ENCODE measurements at places on chromosomes 5 and 9.

DNA sequence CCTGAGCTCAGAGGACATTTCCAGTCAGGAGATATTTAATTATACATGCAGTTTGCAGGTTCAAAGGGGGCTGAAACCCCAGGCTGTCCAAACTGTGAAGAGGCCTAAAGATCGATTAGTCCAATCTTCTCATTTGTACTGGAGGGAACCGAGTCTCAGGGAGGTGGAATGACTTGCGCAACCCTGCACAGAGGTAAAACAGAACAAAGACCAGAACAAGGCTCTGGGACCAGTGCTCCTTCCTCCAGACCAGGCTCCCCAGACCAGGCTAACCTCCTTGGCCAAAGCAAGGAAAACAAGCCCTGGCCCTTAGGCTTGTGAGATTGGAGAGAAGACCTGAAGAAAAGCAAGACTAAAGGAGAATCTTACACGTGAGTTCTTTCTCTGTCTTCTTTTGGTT lies 120.8 kb downstream of the ENC1 start:
- no peak for DNase-seq

DNA sequence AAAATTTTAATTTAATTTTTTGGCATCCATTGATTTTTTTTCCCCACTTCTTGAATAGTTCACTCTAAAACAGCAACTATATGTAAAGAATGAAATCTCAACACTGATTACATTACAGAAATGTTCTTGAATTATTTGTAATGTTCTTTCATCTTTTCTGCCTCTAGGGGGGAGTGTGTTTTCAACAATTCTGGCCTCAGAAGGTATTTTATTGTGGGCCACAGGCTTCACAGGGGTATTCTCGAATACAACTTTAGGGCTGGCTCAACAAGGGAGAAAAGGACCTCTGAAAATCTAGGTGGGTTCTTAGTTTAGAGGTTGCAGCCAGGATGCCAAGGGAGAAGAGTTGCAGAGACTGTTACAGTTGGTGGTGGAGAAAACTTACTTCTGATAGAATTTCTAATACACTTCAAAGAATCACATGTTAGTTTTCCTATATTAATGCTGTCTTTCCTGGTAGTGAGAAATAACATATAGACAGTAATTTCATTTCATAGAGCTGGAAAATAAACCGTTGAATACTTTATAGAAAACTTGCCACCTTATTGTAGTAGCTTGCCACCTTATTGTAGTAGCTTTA lies 3.6 kb upstream of the NPR3 start:
- no peak for DNase-seq

- DNase-seq = no peak
Measured at GRCh38 chr5:146327257-146327870, 11.3 kb upstream of the POU4F3 start.

DNA sequence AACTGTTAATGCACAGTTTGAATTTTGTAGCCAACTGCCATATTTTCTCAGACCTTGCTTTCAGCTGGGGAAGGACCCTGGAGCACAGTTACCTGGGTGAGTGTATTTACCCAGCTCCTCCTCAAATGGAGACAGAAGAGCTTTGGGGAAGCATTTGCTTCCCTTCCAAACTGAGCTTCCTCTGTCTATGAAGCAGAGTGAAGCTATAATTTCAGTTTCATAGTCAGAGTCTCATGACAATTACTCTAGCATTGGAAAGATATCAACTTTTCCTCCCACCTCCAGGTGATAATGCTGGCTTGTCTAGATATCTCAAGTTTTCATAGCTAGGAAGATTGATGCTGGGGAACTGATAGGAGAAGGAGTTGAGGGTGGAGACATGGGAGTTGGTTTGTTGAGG lies 406.4 kb upstream of the CLINT1 start:
- DNase-seq = no peak

DNA sequence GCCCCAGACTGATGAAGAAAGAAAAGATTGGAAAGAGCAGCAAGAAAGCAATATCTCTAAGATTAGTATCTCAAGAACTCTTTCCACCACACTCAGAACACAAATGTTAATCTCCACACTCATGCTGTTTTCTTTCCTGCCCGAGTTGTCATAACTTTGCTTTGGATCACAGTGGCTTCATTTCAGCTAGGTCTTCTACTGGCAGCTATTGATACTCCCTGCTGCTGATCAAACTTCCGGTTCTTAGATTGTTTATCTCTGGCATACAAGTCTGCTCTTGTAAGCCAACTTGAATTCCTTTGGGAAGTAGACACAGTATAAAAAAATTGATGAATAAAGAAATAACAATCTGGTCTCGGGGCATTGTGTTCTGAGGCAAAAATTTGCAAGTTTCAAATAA lies 77.7 kb upstream of the SPEF2 start:
- no peak for DNase-seq

DNA sequence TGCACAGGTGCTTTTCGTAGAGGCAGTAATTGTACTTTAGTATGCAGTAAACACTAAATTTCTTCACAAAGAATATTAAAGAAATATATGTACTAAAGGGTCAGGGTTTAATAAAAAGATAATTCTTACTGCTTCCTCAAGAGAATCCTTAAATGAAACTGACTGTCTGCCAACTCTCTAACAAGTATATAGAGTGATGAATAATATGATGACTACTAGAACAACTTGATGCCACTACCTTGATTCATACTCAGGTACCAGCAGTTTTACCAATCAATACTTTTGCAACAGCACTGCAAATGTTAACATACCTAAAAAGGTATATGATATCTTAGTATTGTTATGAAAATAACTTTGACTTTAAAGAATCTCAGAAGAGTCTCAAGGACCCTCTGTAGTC lies 3.8 kb downstream of the YIPF5 start:
- DNase-seq = no peak

DNA sequence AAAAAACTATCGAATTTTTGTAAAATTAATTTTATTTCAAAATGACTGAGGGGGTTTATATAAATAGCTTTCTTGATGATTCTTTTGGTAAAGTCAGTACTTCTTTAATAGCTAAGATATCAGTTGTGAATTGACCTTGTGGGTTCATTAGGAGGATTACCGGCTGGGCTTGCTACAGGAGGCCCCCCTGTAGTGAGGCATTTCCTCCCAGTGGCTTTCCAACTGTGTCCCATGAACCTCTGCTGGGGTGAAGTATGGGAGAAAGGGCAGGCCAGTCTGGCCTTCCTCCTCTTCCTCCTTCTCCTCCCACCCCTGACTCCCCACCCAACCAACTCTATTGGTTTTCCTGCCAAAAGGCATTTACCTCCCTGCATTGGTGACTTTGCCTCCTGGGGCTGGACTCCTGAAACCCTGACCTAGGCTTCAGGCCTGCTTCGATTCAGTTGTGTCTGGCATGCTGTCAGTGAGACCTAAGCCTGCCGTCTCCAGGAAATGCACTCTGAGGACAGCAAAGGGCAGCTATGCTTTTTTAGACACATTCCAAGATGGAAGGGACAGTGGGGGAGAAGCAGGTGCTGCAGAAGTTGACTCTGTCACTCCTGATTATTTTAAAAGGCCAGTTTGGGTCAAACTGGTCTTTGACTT lies 144.8 kb downstream of the HSPA4 start:
- DNase-seq = no peak

- no peak for DNase-seq
Measured at GRCh38 chr5:172953776-172954675, 5.2 kb upstream of the RPL26L1 start.

GRCh38 chr5:134517553-134517952 lies 7.9 kb upstream of the JADE2 start:
- DNase-seq = no peak

DNA sequence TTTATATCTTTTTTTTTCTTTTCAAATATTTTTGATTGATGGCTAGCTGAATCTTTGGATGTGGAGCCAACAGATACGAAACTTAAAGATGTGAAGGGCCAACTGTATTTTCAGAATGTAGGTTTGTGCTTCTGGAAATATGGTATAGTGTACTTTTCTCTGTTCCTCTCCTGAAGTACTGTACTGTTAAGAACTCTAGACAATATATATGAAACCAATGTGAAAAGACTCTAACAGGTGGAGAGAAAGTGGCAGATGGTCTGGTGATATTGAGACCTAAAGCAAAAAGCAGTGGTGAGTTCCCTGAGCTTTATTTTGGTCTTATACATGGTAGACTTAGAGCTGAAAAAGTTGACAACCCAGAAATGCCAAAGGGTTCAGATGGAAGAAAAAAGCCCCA lies 185.0 kb upstream of the GRIN3A start:
- no peak for DNase-seq

GRCh38 chr9:117587263-117587662 lies 116.9 kb upstream of the TLR4 start:
- no peak for DNase-seq

GRCh38 chr5:93018461-93018860 lies 562.6 kb downstream of the NR2F1-AS1 start:
- no peak for DNase-seq

GRCh38 chr5:149348518-149348917 lies 3.2 kb downstream of the GRPEL2 start:
- no peak for DNase-seq

GRCh38 chr9:33043671-33044070 lies 18.6 kb downstream of the DNAJA1 start:
- DNase-seq = no peak

DNA sequence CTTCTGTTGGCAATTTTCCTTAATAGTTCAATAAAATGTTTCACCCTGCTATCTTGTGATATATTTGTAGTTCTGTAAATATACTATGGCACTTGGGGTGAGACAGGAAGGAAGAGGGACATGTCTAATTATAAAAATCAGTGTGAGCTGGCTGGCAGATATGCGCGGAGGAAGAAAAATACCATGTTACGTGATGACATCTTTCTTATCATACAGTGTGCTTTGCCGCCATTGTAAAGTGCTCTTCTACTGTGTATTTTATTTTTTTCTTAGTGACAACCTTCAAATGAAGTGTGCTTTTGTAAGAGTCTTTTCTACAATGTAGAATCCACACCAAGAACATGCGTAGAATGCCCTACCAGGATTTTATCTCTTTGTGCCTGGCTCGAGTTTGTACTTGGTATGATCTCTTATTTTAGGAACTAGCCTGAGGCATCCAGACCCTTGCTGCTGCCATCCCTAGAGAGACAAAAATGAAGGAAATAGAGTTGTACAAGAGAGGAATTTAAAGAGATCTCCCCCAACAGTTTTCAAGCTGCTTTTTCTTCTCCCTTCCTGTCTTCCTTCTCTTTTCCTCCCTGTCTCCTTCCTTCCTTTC lies 46.7 kb upstream of the RIOK2 start:
- no peak for DNase-seq

DNA sequence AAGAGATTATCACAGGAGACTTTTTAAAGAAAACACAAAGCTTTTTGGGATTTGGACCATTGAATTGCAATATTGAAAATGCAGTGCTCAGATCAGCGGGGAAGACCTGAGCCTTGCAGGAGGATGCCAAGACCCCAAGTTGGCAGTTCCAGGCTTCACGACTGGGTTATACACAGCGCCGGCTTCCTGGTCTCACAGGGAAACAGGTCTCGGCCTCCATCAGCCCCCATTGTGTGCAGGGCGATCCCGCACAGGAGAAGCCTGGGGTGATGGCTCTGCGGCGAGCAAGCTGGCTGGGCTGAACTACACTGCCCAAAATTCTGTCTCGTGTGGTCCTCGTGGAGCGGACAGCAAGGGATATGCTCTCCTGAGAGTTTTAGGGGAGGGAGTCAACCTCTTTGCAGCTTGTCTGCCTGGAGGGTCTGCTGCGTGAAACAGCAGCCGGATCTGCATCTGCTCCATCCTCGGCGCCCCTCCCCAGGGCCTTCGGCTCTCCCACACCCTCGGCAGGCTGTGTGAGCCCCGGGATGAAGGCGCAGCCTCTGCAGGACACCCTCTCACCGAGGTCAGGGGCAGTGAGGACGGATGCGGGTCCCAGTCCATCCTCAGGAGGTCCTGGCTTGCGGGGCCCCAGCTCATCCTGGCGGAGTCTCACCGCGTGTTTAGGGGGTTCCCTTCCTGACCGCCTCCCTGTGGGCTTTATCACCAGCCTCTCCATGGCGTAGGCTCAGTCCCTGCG lies 60.6 kb downstream of the NSUN2 start:
- peak; percentile 59 for DNase-seq

DNA sequence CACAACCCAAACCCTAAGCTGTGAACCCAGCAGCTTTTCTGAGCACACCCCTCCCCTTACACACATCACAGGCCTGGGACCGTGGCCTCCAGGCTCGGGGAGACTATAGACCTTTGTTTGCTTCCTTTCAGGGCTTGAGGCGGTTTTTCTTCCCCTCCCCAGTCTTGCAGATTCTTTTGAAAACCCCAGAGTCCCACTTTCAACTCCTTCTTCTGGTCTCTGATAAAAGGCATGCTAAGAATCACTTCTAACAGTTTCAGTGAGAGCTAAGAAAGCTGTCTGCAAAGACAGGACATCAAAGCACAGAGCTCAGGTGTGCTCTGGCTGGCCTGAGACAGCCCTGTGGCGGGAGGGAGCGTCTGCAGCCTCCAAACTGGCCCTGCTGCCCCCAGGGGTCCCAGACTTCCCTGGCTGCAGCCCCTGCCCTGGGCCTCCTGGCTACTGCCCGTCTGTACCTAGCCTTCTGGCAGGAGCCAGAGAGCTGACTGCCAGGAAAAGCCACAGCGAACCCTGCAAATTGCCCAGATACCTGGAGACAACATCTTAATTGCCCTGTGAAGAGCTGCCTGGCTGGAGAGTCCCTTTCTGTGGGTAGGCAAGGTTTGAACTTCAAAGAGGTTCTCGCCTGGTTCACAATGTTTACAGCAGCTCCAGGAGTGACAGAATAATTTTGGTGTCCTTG lies 138.9 kb downstream of the GADD45G start:
- no peak for DNase-seq

- no peak for DNase-seq
Measured at GRCh38 chr9:134628354-134628736, 13.3 kb upstream of the COL5A1 start.

GRCh38 chr9:122788831-122789230 lies at the start of gene OR5C1:
TSS of gene OR5C1 (plus strand) at chr9:122788933. CDS start at chr9:122788933, 0 bp downstream.
- DNase-seq = no peak

GRCh38 chr9:78143281-78144007 lies 92.4 kb upstream of the CEP78 start:
- DNase-seq = no peak

DNA sequence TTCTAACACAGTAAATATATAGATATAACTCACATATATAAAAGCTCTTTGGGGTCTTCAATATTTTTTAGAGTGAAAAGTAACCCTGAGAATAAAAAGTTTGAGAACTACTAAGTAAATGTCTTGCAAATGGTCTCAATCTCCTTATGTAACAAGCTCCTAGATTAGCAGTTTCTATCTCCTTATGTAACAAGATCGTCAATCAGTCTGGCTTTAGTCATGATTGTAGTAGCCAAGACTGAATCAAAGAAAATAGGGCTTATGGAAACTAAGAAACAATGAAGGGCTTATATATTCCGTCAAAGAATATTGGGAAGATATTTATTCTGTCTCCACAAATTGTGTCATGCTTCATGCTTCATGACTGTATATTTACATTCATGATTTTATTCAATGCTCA lies 22.4 kb upstream of the FREM1 start:
- no peak for DNase-seq

DNA sequence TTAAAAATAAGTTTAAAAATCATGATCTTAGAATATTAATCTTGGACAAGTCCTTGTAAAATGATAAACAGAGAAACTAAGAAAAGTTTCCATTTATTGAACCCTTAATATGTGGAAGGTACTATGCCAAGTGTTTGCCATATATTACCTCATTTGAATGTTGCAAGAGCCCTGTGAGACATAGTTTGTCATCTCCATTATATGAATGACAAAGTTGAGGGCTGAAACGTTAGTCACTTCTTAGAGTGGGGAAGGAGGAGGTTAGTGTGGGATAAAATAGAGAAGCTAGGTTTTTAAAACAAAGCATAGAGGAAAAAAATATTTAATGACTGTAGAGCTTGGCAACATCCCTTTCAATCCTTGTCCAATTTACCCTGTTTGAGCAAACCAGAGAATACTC lies 2.0 kb downstream of the TNC start:
- DNase-seq = no peak

Data from posterior cingulate gyrus (tissue), 11 donors.